ENCODE measurements at places on chromosomes 7 and 10.

DNA sequence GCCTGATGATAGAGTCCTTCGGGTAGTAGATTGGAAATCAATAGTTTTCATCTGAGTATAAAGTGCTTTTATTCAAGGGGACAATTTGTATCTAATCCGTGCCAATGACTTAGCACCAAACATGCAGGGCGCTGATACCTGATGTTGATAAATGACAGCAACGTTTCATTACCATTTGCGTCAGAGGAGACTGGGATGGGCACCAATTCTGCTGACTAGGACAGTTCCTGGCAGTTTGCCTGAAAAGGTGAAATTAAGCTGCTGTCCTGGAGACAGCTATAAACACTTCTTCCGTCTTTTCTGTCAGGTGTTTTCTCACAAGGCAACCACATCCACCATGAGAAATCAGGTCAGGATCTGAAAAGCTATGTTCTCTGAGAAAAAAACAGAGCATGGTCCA lies 1136.4 kb downstream of the TYW1 start:
- no peak for DNase-seq

DNA sequence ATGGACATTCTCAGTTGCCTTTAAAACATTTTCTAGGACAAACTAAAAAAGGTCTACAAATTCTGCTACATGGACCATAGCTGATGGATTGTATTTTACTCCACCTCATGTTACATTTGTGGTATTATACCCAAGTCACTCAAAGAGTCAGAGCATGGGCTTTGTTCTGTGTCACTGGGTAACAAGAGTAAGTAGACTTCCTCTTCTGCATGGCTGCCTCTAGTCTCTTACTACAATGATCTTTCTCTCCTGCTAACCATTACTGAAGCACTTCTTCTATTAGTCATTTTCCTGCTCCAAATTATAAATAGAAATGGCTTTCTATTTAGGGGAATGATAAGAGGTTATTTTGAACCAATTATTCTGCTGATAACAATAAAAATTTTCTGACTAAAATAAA lies 727.4 kb upstream of the NRP1 start:
- DNase-seq = no peak

DNA sequence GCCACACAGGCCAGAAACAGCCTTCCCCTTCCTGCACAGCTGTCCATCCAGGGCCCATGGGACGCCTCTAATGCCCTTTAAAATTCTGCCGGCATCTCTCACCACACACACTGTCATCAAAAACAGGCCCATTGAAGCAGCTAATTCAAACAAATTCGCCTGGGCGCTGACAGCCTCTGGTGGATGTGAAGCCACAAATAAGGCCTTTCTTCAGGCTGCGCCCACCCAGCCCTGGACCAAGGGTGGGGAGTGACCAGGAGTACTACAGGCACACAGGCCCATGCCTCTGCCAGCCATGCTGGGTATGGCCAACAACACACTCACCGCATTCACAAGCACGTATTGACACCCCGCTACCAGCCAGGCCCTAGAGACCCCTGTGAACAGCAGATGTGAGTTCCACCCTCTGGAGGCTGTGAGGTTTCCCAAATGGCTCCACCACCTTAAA lies 54.6 kb downstream of the SLIT1 start:
- no peak for DNase-seq

- no peak for DNase-seq
These were observed 32.1 kb upstream of the GNA12 start for GRCh38 chr7:2876031-2876731.

- no peak for DNase-seq
These were observed 5.3 kb downstream of the ITGB1 start for GRCh38 chr10:32952541-32953276.

DNA sequence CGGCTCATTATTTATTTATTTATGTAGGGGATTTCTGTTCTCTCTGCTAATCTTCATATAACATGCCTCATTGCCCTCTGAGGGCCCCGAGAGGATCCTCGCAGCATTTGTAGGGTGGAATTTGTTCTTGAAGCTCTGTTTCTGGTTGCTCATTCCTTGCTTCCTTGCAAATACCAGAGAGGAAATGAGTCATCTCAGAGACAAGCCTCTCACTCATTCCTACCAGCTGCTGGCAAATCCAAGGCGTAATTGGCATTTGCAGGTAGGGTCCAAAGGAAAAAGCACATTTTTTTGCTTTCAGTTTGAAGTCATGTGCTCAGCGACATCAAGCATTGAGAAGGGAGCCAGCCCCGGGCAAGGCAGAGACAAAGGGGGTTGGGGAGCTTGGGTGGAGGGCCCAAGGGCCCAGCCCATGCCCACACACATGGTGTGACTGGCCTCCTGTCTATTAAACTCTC lies 501.6 kb downstream of the GALNT17 start:
- no peak for DNase-seq

DNA sequence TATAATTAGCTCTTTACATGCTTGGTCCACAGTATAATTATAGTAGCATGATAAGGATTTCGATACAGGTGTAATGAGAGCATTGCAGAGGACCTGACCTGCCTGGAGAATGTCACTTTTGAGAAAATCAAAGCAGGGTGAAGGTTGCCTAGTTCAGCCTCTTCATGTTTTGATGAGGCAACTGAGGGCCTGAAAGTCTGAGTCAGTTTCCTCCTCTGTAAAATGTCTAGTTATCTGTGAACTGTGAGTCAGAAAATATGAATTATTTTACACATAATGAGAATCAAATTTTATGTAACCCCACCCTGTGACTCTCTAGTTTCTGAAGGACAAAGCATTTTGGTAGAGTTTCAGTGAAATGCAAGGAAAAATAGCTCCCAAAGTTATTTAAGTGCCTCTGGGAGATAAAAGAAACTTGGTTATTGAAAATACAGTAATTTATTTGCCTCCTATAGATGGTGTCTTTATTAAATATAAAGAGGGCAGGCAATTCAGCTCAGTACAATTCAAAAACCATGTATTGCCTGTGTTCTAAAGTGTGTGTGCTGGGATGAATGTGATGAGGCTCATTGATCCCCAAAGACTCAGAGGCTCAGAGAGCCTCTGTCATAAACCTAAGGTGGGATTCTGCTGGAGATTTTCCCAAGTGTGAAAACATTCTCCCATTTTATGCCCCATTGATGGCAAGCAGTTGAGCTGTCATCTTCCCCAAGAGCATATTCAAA lies 37.3 kb upstream of the SAMD9L start:
- DNase-seq = no peak

DNA sequence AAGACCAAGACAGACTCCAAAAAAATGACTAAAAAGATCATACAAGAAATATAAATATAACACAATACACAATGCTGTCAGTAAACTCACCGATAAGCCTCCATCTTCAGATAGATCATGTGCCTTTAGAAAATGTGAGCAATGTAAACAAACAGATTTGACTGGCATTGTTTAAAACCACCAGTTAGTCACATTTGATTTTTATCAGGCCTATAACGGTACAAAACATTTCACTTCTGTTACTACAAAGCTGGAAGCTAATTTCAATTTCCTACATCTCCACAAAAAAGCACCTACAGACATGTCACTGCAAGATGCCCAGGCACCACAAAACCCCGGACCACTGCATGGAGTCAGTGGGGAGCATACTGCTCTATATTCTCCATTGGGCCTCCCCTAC lies 18.9 kb downstream of the SGMS1 start:
- no peak for DNase-seq

GRCh38 chr10:34742456-34742855 lies 72.6 kb downstream of the PARD3 start:
- DNase-seq = no peak

DNA sequence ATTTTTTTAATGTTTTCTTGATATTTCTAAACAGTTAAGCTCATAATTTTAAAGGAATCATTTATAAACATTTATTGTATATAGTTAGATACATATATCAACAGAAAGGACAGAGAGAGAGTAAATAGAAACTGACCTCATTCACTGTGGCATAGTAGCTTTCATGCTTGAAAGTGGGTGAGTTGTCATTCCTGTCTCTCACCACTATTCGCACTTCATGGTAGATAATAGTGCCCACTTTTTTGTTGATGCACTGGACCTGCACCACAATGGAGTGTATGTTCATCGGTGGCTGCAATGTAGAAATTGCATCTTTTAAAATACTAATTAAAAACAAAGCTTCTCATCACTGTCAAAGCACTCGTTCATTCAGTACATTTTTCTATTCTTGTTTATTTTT lies 432.0 kb downstream of the PCDH15 start:
- DNase-seq = no peak

DNA sequence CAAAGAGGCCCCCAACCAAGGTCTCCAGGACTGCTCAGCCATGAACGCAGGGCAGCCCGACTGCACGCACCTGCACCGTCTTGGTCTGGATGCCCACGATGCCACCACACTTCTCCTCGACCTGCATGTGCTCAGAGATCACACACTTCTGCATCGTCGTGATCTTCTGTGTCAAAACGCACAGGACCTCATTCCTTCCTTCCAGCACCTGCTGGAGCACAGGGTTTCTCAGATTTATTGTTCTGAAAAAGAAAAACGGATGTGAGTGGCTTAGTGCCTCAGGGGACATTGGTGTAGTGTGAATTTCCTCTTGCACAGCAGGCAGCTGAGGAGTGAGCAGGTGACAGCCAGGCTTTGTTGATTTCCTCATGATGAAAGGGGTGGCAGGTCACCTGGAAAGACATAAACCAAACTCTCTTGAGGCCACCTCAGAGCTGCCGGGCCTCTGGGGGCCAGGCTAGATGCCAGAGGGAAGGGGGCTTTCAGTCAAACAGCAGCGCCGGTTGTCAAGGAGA lies 38.2 kb downstream of the GSDME start:
- no peak for DNase-seq

- no peak for DNase-seq
These were observed 630 bp upstream of the LIPA start for GRCh38 chr10:89252225-89252585.

DNA sequence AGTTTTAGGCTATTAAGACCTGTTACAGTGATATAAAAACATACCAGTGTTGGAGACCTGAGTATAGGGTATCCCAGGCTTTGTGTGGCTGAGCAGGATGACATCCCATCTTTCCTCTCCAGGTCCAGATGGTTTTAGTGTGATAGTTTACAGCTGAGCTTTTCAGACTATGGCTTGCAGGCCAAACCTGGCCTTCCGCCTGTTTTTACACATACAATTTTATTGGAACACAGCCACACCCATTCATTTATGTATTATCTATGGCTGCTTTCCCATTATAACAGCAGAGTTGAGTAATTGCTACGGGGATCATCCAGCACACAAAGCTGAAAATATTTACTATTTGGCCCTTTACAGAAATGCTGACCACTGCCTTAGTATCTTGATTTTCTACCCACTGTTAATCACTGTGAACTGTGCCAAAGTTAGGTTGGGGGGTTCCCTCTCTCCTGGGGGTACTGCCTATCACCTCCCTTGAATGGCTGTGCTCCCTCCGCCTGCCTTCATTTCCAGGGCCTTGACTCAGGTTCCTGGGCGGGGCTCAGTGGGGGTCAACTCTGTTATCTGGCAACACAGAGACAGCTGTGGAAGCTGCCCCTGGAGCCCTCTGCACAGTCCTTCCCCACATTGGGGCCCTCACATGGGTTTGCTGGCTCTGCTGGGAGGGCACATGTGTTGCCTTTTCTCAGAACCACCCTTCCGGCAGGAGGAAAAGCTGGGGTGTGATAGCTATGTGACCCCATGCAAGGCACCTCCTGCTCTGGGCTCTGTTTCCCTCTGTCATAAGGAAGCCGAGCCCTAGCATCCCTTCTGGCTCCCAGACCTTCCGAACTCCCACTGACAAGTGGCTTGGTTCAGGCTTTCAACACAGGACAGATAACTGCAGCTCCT lies 40.3 kb upstream of the SH2D4B start:
- DNase-seq = no peak

DNA sequence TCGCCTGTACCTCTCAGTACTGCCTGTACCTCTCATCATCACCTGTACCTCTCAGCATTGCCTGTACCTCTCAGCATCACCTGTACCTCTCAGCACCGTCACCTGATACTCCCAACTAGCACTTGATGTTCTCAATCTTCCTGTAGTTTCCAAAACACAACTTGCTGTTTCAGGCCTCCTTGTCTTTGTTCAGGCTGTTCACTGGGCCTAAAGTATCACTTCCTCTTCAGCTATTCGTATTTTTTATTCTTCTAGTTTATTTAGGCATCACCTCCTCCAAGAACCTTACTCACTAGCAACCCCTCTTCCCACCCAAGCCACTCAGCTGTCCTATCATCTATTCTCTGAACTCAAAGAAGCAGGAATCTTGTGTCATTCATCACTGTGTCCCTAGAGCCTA lies 24.1 kb downstream of the OR6B1 start:
- DNase-seq = no peak

GRCh38 chr7:15557186-15557585 lies 4.6 kb downstream of the AGMO start:
- DNase-seq = no peak

DNA sequence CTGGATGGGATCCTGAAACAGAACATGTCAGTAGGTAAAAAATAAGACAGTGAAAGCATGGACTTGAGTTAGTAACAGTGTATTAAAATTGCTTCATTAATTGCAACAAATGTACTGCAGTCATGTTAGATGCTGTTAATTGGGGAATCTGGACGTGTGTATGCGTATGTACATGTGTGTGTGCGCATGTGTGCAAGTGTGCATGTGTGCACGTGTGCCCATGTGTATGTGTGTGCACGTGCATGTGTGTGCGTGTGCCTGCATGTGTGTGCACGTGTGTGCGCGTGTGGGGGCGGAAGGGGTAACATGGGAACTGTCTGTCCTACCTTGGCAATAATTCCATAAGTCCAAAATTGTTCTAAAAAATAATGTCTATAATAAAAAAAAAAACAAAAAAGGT lies 67.3 kb downstream of the SMURF1 start:
- no peak for DNase-seq

DNA sequence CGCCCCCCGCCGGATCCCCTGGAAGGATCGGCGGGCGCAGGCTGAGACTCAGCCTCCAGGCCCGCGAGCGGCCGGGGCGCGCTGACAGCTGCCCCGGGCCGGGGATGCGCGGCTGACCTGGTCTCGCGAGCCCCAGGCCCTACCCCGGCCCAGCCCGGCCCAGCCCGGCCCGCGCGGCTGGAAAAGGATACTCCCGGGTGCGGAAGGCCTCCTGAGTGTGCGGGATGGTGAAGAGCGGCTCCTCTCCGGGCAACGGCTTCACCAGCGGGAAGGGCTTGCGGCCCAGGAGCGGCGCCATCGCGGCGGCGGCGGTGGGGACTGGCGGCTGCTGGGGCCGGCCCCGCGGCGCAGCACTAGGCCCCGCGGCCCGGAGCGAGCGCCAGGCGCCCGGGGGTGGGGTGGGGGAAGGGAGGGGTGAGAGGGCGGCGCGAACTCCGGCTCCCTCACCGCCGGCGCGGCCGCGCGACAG lies 423 bp downstream of the BAZ1B start:
- DNase-seq = no peak
